NCI-H510A treated with DMSO at 0.1 percent for 48 hours (cell line): ENCODE measurements at places on chromosomes 12 and 14.

DNA sequence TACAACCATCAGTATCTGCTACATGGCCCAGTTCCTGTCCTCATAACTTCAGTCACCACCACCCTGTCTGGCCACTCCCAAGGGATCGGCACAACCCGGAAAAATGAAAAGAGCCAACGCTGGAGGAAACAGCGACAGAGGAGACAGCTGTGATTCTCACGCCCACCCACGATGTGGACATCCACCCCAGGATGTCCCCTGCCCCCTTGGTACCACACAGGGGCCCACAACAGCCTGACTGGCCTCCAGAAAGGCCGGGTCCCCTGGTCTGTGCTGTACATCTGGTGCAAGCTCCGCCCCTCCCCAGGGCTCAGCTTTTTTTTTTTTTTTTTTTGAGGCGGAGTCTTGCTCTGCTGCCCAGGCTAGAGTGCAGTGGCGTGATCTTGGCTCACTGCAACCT, 12.5 kb downstream of the RPS6KL1 start:
- DNase-seq = no peak

DNA sequence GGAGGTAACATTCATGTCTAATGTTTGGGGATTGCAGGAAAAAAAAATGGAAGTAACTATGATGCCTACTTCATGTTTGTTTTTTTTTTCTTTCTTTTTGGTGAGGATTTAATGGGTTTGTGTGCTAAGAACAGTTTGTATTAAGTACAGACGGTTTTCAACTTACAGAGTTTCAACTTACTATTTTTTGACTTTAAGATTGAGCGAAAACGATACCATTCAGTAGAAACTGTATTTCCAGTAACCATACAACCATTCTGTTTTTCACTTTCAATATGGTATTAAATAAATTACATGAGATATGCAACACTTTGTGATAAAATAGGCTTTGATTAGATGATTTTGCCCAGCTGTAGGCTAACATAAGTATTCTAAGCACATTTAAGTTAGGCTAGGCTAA, 10.4 kb downstream of the TECPR2 start:
- DNase-seq = no peak

DNA sequence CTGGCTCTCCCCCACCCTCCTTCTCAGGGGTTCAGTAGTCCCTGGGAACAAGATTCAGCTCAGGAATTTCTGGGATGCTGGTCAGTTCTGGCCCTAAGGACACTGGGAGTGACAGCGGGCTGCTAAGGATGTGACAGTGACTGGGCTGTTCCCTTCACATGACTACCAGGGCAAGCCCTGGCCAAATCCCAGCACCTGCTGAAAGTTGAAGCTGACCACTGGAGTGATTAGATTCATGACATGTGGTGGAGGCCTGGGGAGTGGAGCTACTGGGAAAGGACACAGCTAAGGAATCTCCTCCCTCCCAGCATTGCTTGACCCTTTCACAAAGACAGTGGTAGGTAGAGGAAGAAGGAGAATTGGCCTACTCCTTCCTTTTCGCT, 204.9 kb downstream of the DAD1 start:
- no peak for DNase-seq

DNA sequence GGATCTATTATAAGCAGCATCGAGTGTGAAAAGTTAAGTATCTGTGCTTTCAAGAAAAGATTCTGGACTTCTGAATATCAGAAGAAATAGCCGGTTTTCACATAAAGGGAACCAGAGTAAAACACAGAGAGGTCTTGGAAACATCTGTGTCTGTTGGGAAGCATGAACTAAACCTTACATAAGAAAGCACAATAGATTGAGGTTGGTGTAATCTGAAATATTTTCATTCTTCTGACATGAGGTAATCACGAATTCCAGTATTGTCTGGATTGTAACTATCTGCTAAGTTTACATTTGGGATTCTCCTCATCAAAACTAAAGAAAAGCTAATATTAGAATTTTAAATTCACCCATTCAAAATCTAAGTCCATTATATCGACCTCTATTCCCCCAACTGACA, 161.3 kb downstream of the CPNE8 start:
- no peak for DNase-seq

DNA sequence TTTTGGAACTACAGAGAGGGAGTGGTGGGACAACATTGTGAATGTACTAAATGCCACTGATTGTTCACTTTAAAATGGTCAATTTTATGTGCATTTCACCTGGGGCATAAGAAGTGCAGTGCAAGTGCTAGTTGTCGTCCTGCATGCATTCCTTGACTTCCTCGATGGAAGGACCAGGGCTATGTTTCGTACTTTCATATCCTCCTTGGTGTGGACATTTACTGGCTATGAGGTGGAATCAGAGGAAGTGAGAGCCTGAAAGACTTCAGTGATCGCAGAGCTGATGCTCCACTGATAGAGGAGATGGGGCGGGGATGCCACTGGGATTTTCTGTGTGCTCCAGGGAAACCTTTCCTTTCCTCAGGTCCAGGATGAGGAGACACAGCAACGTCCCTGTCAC, 54.1 kb upstream of the DDX11 start:
- DNase-seq = no peak

GRCh38 chr12:13576935-13577500, 380.5 kb downstream of the EMP1 start:
- no peak for DNase-seq

DNA sequence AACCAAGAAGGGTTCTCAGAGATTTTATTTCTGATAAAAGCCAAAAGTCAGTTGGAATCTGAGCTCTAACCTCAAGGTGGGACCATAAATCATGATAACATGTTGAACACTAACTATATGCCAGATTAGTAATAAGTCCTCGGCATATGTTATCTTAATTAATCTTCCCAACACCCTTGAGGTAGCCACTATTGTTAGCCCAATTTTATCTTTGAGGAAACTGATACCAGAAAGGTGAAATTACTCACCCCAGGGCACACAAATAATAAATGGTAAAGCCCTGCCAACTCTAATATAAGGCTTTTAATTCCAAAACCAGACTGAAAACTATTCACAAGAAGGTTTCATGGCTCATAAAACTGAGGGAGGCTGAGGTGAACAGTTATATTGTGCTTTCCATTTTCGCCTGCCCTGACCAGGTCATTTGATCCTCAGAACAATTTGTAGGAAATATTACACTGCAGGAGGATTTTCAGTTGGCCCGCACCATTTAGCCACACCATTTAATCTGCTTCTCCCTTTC, 16.1 kb upstream of the NUAK1 start:
- no peak for DNase-seq

- no peak for DNase-seq
Measured at GRCh38 chr14:67668559-67668958, 5.9 kb downstream of the VTI1B start.
